HFFc6 (cell line): ENCODE measurements at places on chromosomes 12 and 14.
A peak's percentile ranks its signal among the peaks of the same experiment; 100 is the strongest.

GRCh38 chr12:101795786-101796185 lies 35.0 kb downstream of the GNPTAB start:
- no peak for DNase-seq

- DNase-seq, result no peak
Observed at GRCh38 chr12:20369305-20370013, 1.1 kb downstream of the PDE3A start.

- DNase-seq, result no peak
Observed at GRCh38 chr12:113955109-113955970, 10.8 kb downstream of the RBM19 start.

- no peak for DNase-seq
Observed at GRCh38 chr14:90300611-90301047, 31.1 kb downstream of the NRDE2 start.

DNA sequence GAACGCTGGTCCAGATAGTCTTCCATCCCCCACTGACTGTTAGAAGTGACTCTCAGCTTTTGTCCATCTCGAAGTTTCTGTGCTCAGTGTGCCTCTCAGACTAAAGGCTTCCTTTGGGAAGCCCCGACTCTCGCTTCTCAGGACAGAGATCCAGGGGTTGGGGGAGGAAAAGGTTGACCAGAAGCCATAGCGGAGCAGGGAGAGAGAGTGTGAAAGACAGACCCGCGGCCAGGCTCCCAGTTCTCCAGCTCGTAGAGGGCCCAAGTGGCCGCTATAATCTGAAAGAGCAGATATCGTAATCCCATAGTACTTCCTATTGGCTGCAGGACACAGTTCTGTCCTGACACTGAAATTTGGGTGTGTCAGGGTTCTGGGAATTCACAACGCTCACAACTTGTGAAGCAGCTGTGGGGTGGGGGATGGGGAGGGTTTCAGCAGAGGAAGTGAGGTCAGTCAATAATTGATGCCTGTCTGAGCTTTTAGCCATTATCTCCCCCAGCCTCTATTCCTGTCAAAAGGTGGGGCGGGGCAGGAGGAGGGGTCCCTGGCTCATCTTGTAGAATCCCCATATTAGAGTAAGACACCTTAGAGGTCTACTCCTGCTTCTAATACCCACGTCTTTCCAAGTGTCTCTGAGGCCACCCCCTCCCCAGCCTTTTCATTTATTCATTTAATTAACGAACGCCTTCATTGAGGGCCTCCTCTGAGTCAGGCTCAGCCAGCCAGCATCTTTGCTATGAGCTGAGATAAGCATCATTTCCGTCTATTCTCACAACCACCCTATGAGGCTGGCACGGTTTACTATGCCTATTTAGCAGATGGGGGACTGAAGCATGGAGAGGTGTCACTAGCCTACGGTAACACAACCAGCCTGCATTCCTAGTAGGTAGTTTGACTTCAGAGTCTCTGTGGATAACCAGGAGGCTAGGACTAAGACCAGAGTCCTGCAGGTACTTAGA lies 1.6 kb upstream of the ACVRL1 start:
- peak; percentile 46 for DNase-seq

DNA sequence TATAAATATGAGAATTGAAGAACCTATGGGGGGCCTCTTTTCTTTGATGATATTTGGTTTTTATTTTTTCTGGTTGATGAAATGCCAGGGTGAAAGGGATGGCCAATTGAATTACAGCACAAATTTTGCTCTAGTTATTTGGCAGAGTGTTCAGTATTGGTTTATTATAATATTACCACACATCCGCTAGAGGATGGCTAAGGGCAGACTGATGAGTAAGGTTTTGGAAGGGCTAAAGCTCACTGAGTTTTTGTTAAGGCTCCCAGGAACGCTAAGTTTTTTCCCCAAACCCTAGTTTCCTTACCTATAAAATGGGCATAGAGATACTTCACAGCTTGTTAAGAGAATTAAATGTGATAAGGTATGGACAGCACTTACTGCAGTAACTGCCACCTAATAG lies 34.3 kb upstream of the LRRC10 start:
- no peak for DNase-seq

DNA sequence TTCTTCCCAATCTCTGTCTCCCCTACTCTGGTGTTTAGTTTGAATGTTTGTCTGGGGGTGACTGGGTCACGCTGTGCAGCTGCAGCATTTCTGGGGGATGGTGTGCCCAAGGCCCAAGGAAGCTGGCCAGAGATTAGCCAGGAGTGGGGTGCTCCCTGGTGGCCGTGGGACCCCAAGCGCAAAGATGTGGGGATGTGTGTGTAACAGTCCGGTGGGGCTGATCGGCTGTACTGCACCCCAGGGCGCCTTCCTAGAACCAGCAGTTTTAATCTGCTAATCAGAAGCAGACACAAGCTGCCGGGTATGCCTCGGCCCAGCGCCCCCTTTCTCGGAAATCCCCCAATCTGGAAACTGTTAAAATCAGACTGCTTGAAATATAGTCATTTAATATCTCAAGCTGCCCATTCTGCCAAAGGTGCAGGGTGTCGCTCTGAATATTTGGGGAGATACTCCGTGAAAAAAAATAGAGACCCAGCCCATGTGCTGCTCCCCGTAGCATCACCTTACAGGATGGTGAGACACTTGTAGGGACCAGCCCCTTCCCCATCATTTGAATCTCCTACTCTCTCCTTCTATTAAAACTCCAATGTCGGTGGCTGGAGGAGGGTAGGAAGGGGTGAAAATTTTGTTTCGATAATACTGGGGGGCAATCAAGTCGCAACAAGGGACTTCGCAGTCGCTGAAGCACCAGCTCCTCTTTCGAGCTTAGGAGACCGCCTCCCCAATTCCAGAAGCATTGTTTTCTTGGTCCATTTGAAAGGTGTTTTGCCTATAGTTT lies 4.3 kb downstream of the HOXC9 start:
- DNase-seq, result no peak

- peak; percentile 81 for DNase-seq
Observed at GRCh38 chr12:113222730-113223531, 1.7 kb downstream of the TPCN1 start.

- no peak for DNase-seq
Observed at GRCh38 chr14:101167428-101167827, 263.9 kb upstream of the RTL1 start.
